ENCODE measurements at places on chromosomes 12 and 14. TPM values are rescaled to one million over a fixed set of nuclear protein-coding genes. Genes with fewer than 3 reads are reported as not detected.
A peak's percentile ranks its signal among the peaks of the same experiment; 100 is the strongest.

CD163 gene
- total RNA-seq, result 2.9 TPM

FSCB gene
- total RNA-seq, result not detected

NCKAP5L gene
- total RNA-seq, result 9.3 TPM

FAM181A gene
- total RNA-seq, result not detected

GSC gene
- total RNA-seq, result 0.52 TPM

CHGA gene
- not detected for total RNA-seq

AQP2 gene
- not detected for total RNA-seq

CD69 gene
- 1,001 TPM for total RNA-seq

ASIC1 gene
- total RNA-seq, result 1.1 TPM

RASAL1 gene
- total RNA-seq, result 0.89 TPM

DTX3 gene
- 32.8 TPM for total RNA-seq

IL31 gene
- total RNA-seq, result not detected

HOXC12 gene
- not detected for total RNA-seq

SLC8A3 gene
- total RNA-seq, result 0.20 TPM

KMT2D gene
- 139 TPM for total RNA-seq

TAS2R19 gene
- 3.2 TPM for total RNA-seq

RD3L gene
- not detected for total RNA-seq

GRCh38 chr12:48686615-48687334 is 4.7 kb upstream of the KANSL2 start:
- peaks cover 26% of the 10 kb centered on the region for H3K4me1 ChIP-seq
- peaks cover 5% of the 10 kb centered on the region for H3K36me3 ChIP-seq
- H3K27me3 ChIP-seq, result no peaks in the 10 kb centered on the region
- no peak for DNase-seq
- H3K4me3 ChIP-seq, result no peak overlapping the region

DNA sequence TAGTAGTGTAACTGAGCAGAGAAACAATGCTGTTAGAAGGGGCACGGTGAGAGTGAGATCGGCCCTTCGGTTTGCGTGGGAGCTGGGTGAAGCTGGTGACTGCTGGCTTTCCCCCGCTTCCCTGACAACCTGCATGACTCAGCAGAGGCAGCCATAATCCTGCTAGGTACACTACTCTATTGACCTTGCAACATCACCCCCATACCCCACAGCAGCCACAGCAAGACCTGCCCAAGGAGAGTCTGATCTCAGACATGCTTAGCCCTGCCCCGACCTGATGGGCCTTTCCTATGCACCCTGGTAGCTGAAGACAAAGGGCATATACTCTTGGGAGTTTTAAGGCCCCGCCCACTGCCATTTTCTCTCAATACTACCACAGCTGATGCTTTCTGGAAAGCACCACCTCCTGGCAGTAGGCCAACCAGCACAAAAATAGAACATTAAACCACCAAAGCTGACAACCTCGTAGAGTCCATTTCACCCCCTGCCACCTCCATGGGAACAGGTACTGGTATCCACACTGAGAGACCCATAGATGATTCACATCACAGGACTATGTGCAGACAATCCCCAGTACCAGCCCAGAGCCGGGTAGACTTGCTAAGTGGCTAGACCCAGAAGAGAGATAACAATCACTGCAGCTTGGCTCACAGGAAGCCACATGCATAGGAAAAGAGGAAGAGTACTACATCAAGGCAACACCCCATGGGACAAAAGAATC is 75.9 kb upstream of the RGS6 start:
- no peak overlapping the region for H3K4me3 ChIP-seq
- no peaks in the 10 kb centered on the region for H3K36me3 ChIP-seq
- no peak for DNase-seq
- H3K27me3 ChIP-seq, result peaks cover 45% of the 10 kb centered on the region

DNA sequence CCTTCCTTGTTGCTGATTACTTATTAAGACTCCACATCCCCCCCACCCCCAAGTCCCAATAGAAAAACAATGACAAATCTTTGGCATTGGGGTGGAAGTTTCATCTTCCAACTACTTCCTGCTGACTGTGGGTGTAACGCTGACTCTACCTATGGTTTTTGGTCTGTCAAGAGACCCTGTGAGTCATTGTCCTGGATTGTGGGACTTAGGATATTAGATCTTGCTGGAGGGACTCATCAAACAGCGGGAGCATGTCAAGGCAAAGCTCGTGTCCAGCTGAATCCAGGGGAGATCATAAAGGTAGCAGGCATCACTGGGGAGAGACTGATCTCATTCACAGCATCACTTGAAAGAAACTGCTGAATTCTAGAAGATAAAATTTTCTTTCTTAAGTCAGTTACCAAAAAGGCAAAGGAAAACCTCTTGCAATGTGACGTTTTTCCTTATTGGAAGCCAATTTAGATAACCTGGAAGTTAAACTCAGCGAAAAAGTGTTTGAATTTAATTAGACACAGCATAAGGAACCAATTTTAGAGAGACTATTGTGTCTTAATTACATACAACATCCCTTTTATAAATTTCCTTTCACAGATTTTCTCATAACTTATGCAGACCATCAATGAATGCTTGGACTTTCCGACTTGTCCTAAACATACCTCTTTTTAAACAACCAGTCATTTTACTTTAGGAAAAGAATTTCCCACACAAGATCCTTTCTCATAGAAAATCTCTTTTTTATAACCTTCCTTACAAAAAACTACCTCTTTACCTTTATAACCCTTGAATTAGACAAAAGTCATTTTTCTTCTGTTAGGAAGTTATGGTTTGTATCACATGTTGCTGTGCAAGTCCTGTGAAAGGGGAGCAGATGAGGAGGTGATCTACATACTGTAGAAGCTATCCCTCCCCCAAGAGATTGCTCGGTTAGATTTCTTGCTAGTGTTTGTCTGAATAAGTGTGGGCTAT is 94.6 kb upstream of the SCAF11 start:
- H3K4me1 ChIP-seq, result no peaks in the 10 kb centered on the region
- no peak overlapping the region for H3K4me3 ChIP-seq
- no peak overlapping the region for H3K27ac ChIP-seq

- no peak overlapping the region for H3K27ac ChIP-seq
- H3K4me3 ChIP-seq, result no peak overlapping the region
- no peaks in the 10 kb centered on the region for H3K27me3 ChIP-seq
- no peaks in the 10 kb centered on the region for H3K36me3 ChIP-seq
- DNase-seq, result no peak
- H3K4me1 ChIP-seq, result no peaks in the 10 kb centered on the region
Measured at GRCh38 chr12:24077161-24077560, 127.7 kb upstream of the SOX5 start.

- peaks cover 72% of the 10 kb centered on the region for H3K27me3 ChIP-seq
- H3K36me3 ChIP-seq, result no peaks in the 10 kb centered on the region
- no peaks in the 10 kb centered on the region for H3K4me1 ChIP-seq
- DNase-seq, result no peak
- no peak overlapping the region for H3K4me3 ChIP-seq
Measured at GRCh38 chr12:106080041-106080790, 58.5 kb downstream of the NUAK1 start.

DNA sequence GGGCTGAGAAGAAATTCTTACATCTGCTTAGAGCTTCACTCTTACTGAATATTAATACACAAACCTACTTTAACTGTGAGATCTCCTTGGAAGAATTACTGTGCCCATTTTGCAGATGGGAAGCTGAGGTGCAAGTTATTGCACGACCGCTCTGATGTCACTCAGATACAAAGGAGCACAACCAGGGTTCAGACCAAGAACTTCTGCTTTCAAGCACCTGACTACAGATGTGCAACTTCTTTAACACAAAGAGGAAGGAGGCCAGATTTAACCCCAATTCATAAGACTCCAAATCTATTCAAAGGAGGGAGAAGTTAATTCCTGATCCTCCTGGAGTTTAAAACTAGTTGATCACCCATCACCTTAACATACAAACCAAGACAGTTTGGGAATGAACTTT is 232.6 kb downstream of the VRK1 start:
- H3K27ac ChIP-seq, result no peak overlapping the region
- H3K4me3 ChIP-seq, result no peak overlapping the region

DNA sequence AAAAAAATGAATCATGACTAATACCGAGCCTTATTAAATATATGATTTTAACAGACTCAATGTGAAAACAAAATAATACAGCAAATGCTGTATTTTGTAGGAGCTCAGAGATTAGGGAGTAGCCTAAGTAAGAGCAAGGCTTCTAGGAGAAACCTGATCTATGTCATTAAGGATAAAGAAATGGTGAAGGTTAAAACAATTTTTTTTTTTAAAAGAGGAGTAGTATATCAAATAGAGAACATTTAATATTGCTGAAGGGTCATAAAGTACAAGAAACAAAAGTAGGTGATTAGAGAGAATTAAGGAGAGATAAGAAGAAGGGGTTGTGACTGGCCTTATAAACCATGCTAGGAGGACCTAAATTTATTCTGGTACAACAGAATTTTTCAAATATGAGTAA is 39.1 kb downstream of the PPP1R12A start:
- peaks cover 49% of the 10 kb centered on the region for H3K4me1 ChIP-seq
- H3K27ac ChIP-seq, result peak overlapping the region; percentile 43
- no peaks in the 10 kb centered on the region for H3K27me3 ChIP-seq
- peaks cover 3% of the 10 kb centered on the region for H3K36me3 ChIP-seq

DNA sequence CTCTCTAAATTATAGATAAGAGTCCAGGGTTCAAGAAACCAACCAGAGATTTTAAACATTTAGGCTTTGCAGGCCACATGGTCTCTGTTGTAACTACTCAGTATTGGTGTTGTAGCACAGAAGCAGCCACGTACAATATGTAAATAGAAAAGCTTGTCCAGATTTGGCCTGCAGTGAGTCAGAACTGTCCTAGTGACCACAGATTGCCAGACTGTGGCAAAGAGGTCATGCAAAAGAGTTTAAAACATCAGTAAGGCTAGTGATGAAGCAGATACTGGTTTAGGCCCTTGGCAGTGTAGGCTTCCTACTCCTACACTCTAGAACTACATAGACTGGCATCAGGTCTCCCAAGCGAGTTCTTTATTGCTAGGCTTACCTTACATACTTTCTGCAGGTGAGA is 117.6 kb upstream of the GARIN6 start:
- no peaks in the 10 kb centered on the region for H3K27me3 ChIP-seq
- H3K4me1 ChIP-seq, result no peaks in the 10 kb centered on the region
- no peak for DNase-seq
- no peaks in the 10 kb centered on the region for H3K36me3 ChIP-seq
- H3K4me3 ChIP-seq, result no peak overlapping the region
- no peak overlapping the region for H3K27ac ChIP-seq

- no peak overlapping the region for H3K4me3 ChIP-seq
- no peak for DNase-seq
- H3K4me1 ChIP-seq, result peaks cover 5% of the 10 kb centered on the region
- peaks cover 2% of the 10 kb centered on the region for H3K36me3 ChIP-seq
Measured at GRCh38 chr12:63917864-63918799, 73.6 kb downstream of the SRGAP1 start.

DNA sequence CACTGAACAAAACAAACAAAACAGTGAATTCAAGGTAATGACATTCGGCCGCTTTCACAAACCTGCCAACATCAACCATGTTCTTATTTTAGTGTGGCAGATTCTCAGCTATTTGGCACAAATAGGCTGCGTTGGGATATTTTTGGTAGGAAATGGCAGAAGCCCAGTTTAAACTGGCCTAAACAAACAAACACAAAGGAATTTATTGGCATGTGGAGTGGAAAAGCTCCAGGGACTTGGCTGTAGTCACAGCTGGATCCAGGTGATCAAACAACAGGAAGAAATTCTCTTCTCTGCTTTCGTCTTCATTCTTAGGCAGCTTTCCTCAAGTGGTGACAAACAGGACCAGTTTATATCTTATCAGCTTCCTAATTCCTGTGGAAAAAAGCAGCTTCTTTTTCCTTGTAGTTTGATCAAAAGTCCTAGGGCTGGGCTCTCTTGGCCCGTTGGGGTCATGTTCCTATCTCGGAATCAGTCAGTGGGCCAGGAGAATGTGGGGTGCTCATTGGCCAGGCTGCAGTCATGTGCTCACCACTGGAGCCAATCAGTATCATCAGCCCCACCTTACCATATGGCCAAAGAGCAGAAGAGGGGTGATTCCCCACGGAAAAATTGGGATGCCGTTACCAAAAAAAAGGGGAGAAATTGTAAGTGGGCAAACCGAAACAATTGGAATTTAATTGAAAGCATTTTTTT is 22.6 kb downstream of the C12orf75 start:
- no peak overlapping the region for H3K4me3 ChIP-seq
- peaks cover 12% of the 10 kb centered on the region for H3K36me3 ChIP-seq
- no peaks in the 10 kb centered on the region for H3K27me3 ChIP-seq
- no peak overlapping the region for H3K27ac ChIP-seq
- no peak for DNase-seq

GRCh38 chr14:74314576-74314975 is 11.8 kb upstream of the ABCD4 start:
- no peak overlapping the region for H3K4me3 ChIP-seq
- peaks cover 11% of the 10 kb centered on the region for H3K27me3 ChIP-seq
- peaks cover 2% of the 10 kb centered on the region for H3K4me1 ChIP-seq
- no peak overlapping the region for H3K27ac ChIP-seq

All from T-helper 17 cell (primary cell).